ENCODE measurements at places on chromosomes 1 and 21.
A peak's percentile ranks its signal among the peaks of the same experiment; 100 is the strongest.

DNA sequence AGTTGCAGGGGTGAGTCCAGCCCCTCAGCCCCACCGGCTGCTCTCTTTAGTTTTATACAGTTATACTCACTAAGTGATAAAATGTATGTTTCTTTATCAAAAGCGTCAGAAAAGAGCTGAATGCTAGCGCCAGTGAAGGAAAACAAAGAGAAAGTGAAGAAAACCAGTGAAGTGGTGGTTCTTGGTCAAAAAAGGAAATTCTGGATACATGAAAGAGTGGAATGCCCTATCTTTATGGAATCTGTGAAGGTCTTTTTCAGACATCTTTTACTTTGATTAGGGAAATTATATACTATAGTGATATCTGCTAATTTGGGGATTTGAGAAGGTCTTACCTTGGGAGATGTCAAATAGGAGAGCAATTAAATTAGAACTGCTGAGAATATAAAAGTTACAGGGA lies 41.3 kb downstream of the GPR3 start:
- no peak for DNase-seq

DNA sequence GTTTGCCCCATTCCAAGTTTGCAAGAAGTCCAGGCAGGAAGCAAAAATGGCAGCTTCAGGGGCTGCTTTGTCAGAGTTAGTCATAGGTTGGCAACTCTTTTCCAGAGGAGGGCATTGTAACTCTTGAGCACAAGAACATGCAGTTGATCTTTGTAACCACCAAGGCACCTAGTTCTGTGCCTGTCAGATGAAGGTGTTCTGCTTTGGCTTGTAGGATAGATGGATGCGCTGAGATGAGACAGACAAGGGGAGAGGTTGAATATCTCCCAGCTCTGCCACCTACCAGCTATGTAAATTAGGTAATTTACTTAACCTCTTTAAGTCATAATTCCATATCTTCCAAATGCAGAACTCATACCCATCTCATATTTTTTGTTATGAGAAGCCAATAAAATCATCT lies 89.3 kb downstream of the ZNF648 start:
- no peak for DNase-seq

DNA sequence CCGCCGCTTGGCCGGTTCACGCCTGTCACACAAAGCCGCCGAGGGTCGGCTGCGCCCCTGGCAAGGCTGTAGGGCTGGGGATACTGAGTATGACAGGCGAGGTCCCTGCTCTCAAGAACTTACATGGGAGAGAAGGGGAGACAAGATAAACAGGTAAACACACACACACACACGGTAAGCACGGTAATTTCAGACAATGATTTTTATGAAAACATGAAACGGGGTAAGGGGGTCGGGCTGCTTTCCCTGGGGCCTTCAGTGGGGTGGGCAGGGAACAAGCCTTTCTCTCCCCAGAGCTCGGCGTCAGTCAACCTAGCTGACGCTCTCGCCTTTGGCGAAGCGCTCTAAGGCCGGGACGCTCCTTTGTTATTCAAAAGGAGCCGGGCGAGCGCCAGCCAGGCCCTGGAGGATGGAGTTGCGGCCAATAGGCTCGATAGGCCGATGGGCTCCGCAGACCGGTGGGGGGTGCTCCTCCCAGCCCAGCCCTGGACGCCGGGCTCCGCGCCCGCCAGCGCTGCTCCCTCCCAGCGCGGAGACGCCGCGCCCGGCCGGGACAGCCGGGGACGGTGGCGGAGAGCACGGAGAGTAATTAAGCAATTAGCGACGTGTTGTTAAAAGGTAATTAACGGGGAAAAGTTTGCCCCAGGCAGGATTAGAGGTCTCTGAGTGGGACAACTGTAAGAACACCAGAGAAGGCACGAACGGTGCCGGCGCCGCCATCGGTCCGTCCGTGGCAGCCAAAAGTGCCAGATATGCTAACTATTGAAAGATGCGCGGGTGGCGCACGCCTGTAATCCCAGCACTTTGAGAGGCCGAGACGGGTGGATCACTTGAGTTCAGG lies 950 bp upstream of the INKA2 start:
- peak; percentile 43 for DNase-seq

DNA sequence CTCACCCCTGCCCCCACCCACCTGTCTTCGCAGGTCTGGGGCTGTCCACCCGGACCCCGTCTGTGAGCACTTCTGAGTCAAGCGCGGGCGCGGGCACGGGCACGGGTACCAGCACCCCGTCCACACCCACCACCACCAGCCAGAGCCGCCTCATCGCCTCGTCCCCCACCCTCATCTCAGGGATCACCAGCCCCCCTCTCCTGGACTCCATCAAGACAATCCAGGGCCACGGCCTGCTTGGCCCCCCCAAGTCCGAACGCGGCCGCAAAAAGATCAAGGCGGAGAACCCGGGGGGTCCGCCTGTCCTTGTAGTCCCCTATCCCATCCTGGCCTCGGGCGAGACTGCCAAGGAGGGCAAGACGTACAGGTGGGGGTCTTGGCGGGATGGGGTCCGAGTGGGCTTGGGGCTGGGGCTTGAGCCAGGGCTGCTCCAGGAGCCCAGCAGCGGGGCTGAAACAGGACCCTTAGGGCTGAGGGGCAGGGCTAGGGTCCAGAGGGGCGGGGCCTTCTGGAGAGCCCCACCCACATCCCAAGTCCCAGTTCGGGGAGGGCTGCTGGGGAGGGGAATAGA lies 23.9 kb downstream of the ZNF362 start:
- DNase-seq: peak; percentile 43

- DNase-seq: no peak
Observed at GRCh38 chr1:241968611-241969010, 11.0 kb downstream of the BECN2 start.

GRCh38 chr1:242847390-242847993 lies 323.0 kb upstream of the PLD5 start:
- DNase-seq: no peak

DNA sequence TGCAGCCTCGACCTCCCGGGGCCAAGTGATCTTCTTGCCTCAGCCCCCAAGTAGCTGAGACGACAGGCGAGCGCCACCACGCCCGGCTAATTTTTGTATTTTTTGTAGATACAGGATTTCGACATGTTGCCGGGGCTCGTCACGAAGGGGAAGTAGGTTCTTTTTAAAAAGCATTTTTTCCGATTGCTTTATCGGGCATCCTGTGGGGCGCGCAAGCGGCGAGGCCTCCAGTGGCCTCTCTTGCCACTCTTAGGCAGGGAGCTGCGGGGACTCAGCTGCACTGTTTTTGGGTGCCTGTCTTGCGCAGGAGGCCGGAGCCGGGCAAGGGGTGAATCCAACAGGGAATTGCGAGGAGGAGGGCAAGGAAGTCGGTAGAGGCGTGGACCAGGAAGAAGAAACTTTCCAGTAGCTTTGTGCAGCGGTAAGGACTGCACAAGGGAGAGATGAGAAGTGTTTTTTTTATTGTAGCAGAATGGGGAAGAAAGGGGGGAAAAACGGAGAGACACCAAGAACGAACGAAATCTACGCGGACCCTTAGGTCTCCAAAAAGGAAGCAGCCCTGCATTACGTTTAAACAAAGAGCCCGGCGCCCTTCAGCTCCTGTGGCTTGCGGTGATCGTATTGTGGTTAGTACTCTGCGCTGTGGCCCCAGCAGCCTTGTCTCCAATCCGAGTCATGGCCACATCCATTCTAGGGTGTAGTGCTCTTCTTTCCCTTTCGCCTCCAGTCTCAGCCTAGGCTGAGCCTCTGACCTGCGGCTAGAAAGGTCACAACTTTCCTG lies 164.8 kb downstream of the PPIAL4G start:
- DNase-seq: no peak

- DNase-seq: no peak
Observed at GRCh38 chr1:165686971-165687433, 11.4 kb downstream of the ALDH9A1 start.

GRCh38 chr1:24344090-24344742 lies 25.1 kb downstream of the GRHL3 start:
- DNase-seq: no peak

DNA sequence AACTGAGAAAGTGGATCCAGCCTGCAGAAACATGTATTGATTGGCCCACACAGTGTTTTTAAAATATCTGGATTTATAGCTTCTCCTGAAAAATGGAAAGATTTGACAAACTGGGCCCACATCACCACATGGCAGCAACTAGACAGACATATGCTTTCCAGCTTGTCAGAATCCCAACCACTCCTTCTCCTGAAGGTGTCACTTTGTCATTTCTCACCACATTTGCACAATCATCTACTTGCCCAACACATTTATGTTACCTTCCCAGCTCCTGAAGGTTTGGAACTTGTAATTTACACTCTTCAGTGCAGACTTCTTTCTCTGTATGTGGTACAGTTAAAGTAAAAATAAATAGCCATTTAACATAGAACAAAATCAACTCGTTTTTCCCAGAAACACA lies 126.1 kb upstream of the KIAA1614 start:
- no peak for DNase-seq

GRCh38 chr1:22731924-22732720 lies 21.5 kb downstream of the EPHB2 start:
- no peak for DNase-seq

GRCh38 chr1:117824616-117825015 lies 104.8 kb downstream of the GDAP2 start:
- no peak for DNase-seq

- no peak for DNase-seq
Observed at GRCh38 chr1:221841251-221841982, 99.5 kb upstream of the DUSP10 start.

DNA sequence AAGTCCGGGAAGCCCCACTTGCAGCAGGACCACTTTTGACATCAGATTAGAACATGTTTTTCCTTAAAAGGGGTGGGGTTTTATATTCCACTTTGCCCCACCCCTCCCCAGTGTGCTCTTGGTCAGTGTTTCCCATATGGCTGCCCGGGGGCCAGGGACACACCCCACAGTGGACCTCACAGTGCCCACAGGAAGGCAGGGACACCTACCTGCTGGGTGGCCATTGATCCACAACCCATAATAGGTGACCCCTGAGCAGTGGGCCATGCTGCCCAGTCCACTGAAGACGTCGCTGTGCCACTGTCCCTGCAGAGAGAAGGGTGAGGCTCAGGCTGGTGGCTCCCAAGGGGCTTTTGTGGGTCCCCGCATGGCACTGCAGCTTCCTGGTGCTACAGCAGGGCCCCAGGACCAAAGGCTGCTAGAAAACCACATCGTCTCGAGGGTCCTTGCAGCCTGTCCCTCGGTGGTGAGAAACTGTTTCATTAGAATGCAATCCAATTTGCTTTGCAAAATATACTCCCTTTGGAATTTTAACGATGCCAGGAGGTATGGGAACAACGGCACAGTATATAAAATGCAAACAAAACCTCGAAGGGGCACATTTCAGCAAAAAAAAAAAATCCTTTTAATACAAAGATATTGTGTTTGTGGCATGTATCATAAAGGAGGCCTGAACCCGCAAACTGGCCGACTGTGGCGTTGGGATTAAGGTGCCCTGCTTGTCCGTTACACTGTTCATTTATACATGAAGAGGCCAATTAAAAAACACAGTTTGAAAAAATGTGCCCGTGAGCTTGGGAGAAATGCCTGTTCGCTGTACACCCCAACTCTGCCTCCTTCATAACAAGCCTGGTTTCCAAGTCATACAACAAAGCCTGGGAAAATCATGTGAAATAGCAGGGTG lies 16.9 kb downstream of the MORN1 start:
- DNase-seq: no peak

DNA sequence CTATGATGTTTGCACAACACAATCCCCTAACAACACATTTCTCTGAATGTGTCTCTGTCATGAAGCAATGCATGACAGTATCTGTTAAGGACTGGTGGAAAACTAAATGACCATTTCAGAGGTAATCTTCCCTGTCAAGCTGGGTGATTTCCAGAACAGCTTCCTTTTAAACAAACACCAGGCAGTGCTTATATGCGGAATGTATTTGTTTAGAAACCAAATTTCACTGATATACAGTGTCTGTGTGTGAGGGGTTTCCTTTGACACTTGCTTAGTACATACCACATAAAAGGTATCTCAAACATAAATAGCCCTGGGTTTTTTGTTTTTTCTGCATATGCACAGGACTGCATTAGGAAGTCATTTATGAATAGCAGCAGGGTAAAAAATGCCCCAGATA lies 95.6 kb downstream of the TGFBR3 start:
- no peak for DNase-seq

- DNase-seq: no peak
Observed at GRCh38 chr1:204191456-204191855, 4.8 kb downstream of the KISS1 start.

GRCh38 chr1:231313661-231314060 lies 24.0 kb downstream of the EXOC8 start:
- DNase-seq: no peak

DNA sequence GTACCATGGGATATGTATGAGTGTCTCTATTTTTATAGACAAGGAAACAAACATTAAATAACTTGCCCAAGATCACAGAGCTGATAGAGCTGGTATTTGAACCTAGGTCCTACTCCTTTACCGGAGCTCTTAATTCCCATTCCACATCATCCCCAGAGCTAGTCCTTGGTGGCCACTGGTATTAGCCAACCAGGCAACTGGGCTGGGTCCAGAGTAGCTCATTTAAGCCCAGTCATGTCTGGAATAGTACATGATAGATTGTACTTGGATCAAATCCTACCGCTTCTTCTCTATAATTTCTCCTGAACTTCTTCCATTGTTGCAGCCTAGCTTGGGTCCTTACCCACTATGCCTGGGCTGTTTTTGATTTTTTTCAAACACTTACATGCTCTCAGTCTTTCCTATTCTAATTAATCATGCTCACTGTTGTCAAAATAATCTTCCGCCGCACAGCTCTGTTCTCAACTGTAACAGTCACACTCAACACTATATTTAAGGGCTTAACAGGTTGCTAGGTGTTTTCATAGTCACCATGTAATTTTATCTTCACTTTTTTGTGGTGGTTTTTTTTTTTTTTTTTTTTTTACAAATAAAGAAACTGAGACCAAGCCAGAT lies 80.2 kb downstream of the COLGALT2 start:
- no peak for DNase-seq

- no peak for DNase-seq
Observed at GRCh38 chr1:247216261-247216660, 39.6 kb upstream of the VN1R5 start.

- no peak for DNase-seq
Observed at GRCh38 chr1:9448132-9449109, 90.8 kb upstream of the SLC25A33 start.

GRCh38 chr1:48524892-48525467 lies 53.0 kb upstream of the SPATA6 start:
- no peak for DNase-seq

DNA sequence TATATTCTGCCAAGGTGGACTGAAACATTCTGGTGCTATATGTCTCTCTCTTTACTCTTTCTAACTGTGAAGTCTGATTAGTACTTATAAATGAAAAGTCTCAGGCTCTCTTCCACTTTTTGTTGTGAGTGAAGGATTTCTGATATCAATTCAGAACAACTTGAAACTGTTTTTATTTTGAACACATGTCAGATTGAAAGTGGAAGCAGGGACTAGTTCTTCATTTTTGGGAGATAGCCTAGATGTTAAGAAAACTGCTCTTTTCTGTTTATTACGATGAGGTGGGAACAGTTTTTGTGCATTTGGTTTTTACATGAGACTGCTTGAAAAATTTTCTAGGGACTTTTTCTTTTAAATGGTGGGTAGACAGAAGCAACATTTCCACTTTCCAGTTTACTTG lies 14.5 kb upstream of the GBP3 start:
- no peak for DNase-seq

- DNase-seq: no peak
Observed at GRCh38 chr1:94871031-94871430, 50.9 kb downstream of the SLC44A3 start.

- DNase-seq: no peak
Observed at GRCh38 chr1:28905921-28906666, 8.3 kb upstream of the EPB41 start.

GRCh38 chr1:180288940-180289339 lies 58.9 kb downstream of the LHX4 start:
- DNase-seq: no peak

GRCh38 chr1:163170331-163170730 lies 32.4 kb downstream of the RGS5 start:
- no peak for DNase-seq

Data from Peyer's patch (tissue), 4 donors.